GM23248 (cell line): ENCODE measurements at places on chromosomes 4 and X. TPM values are rescaled to one million over a fixed set of nuclear protein-coding genes. Genes with fewer than 3 reads are reported as not detected.

- peak; percentile 8 for DNase-seq
Measured at GRCh38 chrX:57596516-57596915, 4.7 kb downstream of the ZXDB start.

- DNase-seq, result peak; percentile 58
Measured at GRCh38 chrX:107014936-107015335, 14.9 kb upstream of the MORC4 start.

Gene SLC38A5
- total RNA-seq, result 34.5 and 35.3 TPM in 2 replicates

DNA sequence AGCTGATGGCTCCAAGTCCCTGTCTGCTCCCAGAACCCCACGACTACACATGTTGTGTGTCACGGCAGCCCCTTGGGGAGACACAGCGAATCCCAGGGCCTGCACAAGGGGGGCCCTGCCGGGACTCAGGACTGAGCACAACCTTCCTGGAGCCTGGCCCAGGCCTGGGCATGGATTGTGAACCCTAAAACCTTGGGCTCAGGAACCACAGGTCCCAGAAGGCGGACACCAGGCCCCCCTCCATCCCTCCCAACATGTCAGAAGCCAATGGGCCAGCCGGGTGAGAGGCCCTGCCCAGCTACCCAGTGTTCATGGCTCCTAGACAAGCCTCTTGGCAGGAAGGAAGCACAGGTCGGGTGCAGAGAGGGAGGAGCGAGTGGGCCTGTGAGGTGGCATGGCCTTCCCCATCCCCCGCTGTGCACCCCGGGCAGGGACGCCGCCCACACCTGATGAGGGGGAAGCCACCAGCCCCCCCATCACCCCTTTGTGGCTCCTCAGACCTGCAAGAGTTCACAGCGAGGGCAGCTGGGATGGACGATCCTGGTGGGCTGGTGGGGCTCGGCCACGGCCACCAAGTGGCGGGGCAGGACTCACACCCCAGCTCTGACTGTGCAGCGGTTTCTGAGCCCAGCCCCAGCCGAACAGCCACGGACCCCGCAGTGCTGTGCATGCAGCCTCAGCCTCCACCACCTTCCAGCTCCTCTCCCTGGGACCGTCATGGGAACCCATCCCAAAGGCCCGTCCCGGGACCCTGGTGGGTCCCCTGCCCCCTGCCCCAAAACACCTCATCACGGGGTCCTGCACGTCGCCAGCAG, 3.7 kb downstream of the PDE6B start:
- DNase-seq, result no peak

DNA sequence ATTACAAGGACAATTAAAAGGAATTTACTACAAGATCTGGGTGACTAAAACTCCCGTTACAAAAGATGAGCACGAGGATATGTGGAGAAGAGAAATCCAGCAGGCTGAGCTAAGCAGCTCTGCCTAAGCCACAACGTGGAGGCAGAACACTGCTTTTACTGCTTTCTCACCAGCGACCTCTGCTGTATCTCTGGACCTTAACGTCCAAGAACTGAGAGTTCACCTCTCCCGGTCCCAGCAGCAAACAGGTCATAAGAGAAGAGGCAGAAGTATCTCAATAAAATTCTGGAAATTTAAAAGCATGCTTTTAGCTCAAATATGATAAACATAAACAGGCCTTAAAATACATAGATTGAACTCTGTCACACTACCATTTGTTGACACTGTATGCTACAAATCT, 81.0 kb downstream of the ADGRA3 start:
- DNase-seq, result peak; percentile 55

- DNase-seq, result no peak
Measured at GRCh38 chr4:57865264-57865663, 755.1 kb upstream of the IGFBP7 start.

- peak; percentile 80 for DNase-seq
Measured at GRCh38 chr4:73816814-73817213, 19.7 kb upstream of the CXCL6 start.

- no peak for DNase-seq
Measured at GRCh38 chrX:151398346-151398745, 1.3 kb downstream of the VMA21 start.

DNA sequence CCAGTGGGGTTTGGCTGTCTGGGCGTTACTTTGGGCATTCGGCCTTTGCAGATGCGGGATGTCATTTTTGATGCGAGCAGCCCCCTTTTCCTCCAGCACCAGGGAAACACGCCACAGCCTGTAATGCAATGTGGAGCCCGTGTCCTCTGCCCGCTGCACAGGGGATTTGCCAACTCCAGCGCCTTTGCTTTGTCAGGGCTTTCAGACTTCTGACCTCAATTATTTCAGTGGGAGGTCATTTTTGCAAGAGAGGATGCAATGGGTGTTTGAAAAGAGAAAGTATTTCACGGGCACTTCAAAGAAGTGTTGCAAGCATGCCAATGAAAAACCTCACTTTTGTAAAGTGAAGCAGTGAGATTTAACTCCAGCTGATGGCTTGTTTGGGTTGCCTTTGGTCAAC, 11.5 kb downstream of the CLCN4 start:
- no peak for DNase-seq

Gene NEIL3
- total RNA-seq, result 1.5 and 2.4 TPM in 2 replicates

GRCh38 chr4:85701861-85702321, 226.9 kb downstream of the ARHGAP24 start:
- no peak for DNase-seq
